ENCODE measurements at places on chromosomes 2 and 18. TPM values are rescaled to one million over a fixed set of nuclear protein-coding genes. Genes with fewer than 3 reads are reported as not detected.
A peak's percentile ranks its signal among the peaks of the same experiment; 100 is the strongest.

GRCh38 chr2:100940240-100940639 is 61.8 kb upstream of the RPL31 start:
- no peak for DNase-seq

GRCh38 chr2:105764059-105764458 is 19.3 kb downstream of the NCK2 start:
- DNase-seq: no peak

DNA sequence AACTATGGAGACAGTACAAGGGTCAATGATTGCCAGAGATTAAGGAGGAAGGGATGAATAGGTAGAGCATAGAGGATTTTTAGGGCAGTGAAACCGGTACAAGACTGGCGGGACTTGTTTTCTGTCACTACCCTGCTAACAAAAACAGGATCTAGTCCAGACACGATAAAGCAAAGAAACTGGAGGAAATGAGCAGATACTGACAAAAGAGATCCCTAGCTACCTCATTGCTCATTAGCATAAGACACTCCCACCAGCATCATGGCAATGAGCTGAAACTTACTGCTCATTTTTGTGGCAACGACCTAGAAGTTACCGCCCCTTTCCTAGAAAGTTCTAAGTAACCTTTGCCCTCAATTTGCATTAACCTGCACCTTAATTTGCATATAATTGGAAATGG is 131.2 kb downstream of the ETAA1 start:
- DNase-seq: no peak

DNA sequence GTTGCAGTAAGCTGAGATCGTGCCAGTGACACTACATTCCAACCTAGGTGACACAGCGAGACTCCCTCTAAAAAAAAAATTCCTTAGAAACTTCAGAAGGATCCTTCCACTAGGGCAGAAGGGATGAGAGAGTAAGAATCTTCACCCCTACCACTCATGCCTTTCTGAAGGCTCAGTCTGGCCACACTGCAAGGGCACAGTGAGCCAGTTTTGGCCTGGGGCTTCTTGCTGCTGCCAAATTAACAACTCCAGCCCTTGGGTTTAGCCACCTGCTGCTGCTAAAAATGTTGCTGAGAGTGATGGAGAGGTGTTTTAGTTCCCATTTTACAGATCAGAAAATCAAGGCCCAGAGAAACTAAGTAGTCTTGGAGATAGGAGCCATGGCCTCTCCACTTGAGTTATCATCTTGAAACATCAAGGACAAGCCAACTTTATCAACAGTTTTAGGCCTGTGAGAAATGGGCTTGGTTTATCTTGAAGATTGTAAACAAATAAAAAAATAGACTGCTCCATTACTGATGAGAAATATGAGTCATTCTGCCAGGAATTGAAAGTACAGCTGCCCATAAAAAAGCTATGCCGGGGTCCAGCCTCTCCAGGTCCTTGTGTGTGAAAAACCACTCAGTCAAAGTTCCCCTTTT is 31.9 kb upstream of the CASP8 start:
- DNase-seq: no peak

DNA sequence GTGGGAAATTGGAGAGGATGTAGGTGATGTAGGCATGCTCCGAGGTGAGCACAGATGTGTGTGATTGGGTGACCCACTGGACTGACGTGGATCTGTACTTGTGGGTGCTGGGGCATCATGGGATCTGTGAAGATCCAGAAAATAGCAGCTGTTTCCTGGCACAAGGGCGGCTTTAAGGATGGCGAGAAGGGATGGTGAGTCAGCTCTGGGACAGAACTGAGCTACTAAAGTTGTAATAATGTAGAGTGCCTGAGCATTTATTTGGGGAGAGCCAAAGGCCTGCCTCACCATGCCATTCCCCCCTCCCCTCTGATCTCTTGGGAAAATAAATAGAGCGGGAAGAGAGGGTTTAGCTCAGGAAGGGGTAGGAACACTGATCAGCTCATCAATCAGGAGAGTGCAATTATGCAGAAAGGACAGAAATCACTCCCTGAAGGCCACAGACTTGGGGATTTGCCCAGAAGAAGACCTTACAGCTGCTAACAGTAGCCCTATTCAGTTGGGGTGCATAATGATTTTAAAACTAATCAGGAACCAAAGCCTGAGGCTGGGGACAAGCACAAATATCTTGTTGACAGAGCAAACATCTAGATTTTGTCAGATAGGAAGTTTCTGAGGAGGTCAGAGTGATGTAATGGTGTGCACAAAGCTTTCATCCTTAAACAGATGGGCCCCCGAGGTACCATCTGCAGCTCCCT is 30.3 kb downstream of the TANC1 start:
- no peak for DNase-seq

DNA sequence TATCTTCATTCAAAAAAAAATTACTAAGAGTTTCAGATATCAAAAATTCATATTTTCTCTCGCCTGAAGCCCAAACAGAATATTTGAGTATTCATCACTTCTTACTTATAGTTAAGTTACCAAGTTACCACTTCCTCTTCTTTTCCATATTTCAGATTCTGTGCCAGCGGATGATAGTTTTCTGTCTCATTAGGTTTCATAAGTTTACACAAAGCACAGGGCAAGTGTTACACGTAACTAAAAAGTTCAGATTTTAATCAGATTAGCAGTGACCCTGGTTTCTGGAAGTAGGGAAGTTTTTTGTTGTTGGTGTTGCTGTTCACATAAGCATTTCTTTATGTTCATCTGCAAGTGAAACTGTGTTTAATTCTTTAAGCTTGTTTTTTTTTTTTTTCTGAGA is 10.2 kb downstream of the AFTPH start:
- DNase-seq: no peak

ABCB6 gene
- total RNA-seq: 28.2 TPM

- no peak for DNase-seq
Observed at GRCh38 chr2:173963323-173963816, 1.8 kb downstream of the SP3 start.

GRCh38 chr18:40852406-40852805 is 1102.6 kb upstream of the PIK3C3 start:
- DNase-seq: no peak

TGFA gene
- 1.1 TPM for total RNA-seq

FBXO36 gene
- total RNA-seq: 0.55 TPM

- DNase-seq: no peak
Observed at GRCh38 chr2:181988154-181988924, 2.7 kb downstream of the PPP1R1C start.

RTP5 gene
- not detected for total RNA-seq

PLB1 gene
- total RNA-seq: 3.3 TPM

FSHR gene
- 0.20 TPM for total RNA-seq

DNA sequence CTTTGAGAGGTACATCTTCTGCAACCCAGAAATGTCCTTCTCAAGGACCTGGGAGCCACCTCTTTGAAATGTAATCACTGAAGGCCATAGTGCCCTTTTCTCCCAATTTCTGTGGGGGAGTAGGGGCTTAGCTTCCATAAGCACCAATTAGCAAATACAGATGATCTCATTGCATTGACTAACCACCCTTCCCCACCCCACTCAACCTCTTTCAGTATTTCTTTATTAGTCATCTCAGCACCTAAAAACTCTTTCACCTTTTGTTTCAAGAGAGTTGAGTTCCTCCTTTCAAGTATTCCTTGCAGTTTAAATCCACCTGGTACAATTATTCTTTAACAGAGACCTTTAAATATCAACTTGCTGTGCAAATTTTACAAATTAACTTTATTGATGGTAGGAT is 1011.8 kb upstream of the CDH2 start:
- no peak for DNase-seq

DNA sequence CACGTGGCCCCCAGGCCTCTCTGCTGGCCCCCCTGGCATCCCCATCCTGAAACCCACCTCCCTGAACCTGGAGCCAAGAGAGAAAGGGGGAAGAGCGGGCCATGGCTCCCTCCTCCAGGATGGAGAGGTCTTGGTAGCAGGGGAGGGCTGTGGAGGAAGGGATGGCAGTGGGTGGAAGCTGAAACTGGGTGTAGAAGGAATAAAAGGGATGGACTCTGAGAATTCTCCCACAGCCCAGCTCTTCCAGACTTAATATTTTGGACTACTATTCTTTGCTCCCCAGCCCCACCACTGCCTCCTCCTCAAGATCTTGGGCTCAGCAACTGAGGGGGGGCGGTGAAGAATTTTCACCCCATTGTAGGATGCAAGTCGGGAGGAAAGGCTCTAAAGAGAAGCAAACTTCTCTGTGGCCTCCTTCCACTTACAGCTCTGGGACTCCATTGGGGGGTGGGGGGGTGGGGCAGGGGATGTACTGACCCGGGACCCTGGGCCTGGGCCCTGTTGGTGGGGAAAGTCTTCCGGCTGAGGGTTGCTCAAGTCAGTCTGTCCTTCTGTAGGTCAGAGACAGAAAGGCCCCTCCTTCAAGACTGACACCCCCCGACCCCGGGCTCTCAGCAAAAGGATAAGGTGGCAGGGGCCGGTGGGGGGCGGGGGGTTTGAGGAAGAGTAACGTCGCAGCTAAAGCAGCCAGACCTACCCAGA is 501 bp downstream of the TNS1 start:
- DNase-seq: no peak

GRCh38 chr2:62603154-62603712 is 97.2 kb upstream of the TMEM17 start:
- DNase-seq: no peak

- peak; percentile 28 for DNase-seq
Observed at GRCh38 chr2:127623388-127624319, 22.3 kb upstream of the GPR17 start.

DNA sequence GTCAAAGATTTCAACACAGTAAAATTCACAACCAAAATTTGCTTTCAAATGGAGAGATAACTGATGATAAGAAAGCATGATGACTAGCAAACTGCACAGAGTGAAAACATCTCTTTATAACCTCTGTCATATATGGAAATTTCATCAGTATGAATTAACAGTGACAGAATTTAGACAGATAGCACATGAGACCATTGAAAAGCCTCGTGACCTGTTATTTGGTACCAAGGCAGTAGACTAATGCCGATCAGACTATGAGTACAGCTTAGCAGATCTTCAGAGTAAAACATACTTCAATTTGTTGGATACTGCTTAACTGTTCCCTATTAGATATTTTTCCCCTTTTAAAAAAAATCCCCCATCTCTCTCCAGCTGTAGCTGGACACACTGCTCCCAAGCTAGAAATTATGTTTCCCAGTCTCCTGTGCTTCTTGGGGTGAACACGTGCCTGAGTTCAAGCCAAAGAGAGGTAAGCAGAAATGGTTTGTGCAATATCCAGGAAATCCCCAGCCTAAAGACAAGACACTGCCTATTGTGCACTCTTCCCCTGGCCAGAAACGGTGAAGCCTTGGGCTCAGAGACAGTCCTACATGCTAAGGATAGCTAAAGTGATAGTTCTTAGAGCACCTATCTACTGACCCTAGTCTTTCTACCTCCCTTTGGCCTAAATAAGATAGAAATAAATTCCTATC is 256.1 kb downstream of the NCKAP5 start:
- no peak for DNase-seq

RASGRP3 gene
- 53.8 TPM for total RNA-seq

DNA sequence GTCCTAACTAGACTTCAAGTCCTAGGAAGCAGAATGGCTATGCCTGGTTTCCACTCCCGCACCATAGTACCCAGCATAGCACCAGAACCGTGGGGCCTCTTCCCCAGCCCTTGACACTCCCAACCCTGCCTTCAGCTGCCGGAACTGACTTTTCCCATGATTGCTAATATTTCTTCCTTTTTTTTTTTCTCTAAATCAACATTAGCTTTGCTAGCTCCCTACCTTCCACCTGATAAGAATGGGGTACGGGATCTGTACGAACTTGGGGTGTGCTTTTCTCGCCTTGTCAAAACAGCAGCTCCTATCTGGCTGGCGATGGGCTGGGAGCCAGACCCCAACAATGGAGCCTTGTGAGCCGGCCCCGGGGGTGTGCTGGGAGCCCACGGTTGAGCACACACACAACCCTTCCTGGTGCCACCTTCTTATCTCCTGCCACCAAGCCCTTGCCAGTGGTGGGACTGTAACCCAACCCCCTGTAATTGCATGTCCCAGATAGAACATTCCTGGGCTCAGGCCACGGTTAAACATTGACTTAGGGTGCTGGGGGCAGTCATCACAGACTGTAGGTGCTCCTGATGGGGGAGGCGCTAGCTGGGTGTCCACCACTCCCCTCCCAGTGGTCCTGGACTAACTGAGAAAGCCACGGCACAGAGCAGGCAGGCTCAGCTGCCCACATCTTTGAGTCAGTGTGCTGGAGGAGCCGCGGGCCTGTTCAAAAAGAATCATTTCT is 213.0 kb upstream of the HAAO start:
- DNase-seq: no peak

GRCh38 chr2:166959556-166959955 is 71.3 kb downstream of the XIRP2 start:
- no peak for DNase-seq

MC2R gene
- not detected for total RNA-seq

SKOR2 gene
- not detected for total RNA-seq

DNA sequence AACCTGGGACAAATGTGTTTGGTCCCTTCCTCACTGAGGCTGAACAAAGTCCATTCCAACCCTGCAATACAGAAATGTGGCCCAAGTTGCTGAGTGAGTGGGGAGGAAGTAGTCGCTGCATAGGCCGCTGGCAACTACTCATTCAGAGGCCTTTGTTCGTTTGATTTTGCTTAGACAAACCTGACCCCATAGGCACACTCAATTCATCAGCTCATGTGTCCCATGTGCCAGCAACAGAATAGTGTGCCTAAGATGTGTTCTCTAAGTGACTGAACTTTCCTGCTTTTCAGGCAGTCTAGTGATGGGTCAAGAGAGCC is 23.0 kb downstream of the PTPN18 start:
- DNase-seq: no peak

- DNase-seq: no peak
Observed at GRCh38 chr18:74714791-74715190, 117.1 kb downstream of the ZNF407 start.

DNA sequence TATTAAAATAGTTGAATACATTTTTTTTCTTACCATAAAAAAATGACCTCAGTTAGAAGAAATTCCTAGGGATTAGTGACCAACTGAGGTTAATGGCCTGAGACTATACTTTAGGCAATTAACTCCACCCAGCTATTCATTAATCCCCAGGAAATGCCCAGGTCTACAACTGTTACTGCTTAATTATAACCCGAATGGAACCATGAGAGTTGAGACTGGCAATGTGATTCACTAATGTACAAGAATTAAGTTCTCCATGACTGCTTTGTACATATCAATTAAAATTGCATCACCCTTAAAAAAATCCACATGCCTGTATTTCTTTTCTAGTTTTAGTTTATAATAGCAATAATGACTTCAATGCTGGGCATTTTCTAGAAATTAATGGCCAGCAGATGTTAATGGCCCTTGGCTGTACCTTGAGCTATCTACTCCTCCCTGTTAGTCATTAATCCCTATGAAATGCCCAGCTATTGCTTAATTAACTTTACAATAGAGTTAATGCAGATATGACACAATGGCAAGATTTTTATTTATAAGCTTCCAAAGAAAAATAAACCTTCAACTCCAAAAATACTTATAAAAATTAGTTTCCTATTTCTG is 44.1 kb downstream of the ERBB4 start:
- no peak for DNase-seq

DGUOK gene
- 18.1 TPM for total RNA-seq

DNA sequence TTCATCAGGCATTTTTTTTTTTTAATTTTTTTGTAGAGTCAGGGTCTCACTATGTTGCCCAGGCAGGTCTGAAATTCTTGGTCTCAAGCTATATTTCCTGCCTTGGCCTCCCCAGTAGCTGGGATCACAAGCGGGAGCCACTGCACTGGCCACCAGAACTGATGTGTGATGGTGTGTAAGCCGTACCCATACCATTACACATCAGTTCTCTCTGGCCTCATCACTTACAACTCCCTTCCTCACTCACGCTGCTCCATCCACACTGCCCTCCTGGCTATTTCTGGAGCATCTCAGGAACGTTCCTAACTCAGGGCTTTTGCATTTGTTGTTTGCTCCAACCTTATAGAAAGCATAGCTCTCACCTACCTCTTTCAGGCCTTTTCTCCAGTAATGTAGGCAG is 834.5 kb upstream of the ID2 start:
- DNase-seq: no peak

ELOA2 gene
- total RNA-seq: not detected

Data from left ventricle myocardium superior (tissue), 1 donor.